ENCODE measurements at places on chromosomes 7 and 10.

DNA sequence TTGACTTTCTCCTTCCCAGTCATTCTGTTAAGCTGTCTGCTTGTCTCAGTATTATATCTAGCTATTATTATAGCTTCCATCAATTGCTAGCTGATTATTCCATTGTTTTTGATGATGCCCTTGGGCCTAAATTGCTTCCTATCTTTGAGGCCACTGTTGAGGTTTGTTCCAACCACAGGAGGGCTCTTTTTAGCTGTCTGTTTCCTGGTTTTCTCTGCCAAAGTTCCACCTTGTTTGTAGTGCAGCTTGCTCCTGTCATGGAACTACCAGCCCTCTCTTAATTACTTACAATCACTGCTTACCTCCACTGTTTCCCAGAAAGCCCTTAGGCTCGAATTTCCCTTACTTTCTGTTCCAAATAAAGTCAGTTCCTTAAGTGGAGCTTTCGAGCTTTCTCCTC lies 118.7 kb upstream of the SEC61G start:
- no peak for DNase-seq

- no peak for DNase-seq
Observed at GRCh38 chr10:1483246-1483645, 254.1 kb downstream of the ADARB2 start.

DNA sequence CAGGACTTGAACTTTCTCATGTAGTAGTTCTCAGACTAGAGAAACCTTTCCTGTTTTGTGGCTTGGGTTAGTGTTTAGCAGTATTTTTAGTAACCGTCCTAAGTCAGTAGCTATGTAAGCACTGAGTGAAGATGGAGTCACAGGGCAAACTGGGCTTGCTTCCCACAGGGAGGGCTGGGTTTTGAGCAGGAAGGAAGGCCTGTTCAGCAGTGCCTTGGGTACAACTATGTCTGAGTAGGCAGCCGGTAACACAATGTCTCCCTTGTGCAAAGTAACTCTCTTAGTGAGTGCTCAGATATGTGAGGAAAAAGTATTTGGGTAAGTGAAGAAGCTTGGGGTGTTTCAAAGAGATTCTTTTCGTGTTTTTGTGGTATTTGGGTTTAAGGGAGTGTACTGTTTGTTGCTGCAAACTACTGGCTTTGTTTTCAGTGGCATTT lies 96.4 kb downstream of the CCSER2 start:
- DNase-seq = peak; percentile 93

GRCh38 chr7:13850185-13850752 lies 139.2 kb downstream of the ETV1 start:
- DNase-seq = peak; percentile 97

GRCh38 chr7:112143136-112143535 lies 63.1 kb downstream of the DOCK4 start:
- peak; percentile 91 for DNase-seq

All from fibroblast of skin of scalp (primary cell).